ENCODE measurements at places on chromosomes 6 and 20.

GRCh38 chr6:149044528-149044927 is 273.0 kb upstream of the TAB2 start:
- no peak for DNase-seq

DNA sequence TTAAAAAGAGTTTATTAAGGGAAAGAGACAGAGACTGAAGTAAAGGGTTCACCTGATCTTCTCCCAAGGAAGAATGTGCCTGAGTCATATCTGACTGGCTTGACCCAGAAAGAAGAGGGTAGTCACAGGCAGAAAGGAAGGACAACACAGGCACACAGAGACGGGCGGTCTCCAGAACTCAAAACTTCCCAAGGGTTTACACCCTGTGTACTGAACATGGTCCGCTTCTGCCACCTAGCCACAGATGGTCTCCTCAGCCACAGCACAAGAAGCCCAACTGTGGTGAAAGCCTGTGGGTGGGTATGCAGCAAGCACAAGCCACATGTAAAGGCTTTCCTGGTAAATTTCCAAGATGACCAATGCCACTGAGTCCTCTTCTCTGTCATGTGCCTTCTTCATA is 17.2 kb downstream of the UNC5CL start:
- DNase-seq: no peak

- DNase-seq: no peak
Observed at GRCh38 chr20:15564981-15565380, 1008.3 kb downstream of the KIF16B start.

DNA sequence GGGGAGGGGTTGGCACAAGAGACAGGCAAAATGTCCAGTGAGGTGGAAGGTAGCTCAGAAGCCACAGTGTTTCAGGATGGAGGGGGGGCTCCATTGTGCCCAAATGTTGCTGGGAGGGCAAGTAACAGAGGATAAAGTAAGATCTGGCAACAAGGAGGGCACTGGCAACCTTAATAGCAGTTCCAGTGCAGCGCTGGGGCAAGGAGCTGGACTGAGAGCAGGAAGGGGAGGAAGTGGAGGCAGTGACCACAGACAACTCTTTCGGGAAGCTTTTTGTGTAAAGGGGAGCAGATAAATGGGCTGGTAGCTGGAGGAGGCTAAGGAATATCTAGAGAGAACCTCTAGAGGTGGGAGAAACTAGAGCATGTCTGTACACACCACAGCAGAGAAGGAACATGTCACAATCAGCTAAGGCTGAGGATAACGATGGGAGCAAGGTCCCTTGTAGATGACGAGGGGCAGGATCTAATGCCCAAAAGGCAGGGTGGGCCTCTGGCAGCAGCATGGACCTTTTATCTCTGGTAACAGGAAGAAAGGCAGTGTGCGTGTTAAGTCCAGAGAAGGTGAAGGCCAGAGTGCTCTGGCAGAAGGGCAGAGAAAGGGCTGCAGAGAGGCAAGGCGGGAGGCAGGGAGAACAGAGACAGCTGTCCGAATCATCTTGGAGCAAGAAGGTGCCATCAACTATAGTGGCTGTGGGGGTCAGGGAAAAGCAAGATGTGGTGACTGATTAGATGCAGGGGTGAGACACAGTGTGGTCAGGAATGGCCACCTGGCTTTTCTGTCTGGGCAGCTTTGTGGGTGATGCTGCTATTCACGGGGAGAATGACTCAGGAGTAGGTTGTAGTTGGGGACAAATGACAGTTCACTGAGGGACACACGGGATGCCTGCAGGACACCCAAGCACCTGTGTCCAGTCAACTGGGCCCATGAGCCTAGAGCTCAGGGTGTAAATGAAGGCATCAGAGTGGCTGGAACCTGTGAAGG is 17.4 kb downstream of the TMEM242 start:
- no peak for DNase-seq

DNA sequence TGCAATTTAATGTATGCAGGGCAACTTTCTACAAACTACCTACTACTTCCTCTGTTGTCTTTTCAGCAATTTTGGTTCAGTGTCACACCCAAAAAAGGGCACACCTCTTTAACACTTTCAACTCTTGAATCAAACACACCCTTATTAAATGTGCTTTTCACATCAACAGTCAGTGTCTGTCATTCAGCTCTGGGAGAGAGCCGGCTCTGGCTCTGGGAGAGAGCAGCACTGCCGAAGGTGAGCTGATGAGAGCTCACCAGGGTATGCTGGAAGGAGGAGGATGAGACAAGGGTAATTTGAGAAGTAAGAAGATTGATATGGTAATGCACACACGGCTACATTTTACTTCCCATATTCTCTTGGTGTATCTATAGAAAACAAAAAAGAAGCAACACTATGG is 134.3 kb downstream of the RTN4IP1 start:
- no peak for DNase-seq

DNA sequence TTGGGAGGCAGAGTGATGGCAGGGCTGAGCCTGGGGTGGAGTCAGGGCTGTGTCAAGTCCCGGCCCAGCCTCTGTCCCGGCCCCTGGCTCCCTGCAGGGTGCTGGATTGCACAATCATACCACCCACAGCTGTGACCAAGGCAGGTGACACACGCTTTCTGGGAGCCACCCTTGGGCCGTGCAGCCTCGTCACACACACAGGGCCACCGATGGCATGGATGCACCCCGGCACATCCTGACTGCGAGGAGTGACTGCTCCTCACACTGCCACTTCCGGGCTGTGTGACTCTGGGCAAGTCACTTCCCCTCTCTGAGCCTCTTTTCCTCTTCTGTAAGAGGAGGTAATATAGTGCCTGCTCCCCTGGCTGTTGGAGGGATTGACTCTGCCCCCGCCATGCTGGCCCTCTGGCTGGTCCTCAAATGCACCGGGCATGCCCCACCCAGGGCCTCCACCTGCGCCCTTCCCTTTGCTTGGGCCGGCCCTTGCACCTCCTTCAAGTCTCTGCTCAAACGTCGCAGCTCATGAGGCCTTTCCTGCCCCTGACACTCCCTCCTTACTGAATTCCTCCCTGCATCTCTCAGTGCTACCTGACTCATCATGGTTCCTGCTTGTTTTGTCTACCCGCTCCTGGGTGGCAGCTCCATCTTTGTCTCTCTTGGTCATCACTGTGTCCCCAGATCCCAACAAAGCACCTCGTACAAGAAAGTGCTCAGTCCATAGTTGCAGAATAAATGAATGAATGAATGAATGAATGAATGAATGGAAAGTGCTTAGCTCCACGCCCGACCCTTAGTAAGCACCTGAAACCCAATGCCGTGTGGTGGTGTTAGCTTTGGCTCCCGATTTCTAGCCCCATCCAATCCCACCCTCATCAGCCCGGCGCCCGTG is 93.5 kb downstream of the CEBPB start:
- peak; percentile 57 for DNase-seq

DNA sequence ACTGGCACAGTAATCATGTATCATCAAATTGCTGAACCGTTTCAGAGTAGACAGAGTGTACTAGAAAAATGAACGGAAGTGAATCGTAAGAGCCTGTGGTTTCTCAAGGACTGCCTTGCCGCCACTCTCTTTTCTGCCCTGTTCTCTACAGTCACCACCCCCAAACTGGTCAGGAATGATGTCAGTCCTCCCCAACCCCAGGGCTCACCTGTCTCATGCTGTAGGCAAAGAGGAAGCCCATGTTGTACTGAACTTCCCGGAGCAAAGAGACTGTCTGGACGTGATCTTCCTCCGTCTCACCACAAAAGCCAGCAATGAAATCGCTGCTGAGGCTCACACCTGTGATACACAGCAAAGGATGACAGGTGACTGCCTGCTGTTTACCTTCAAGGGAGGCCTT is 31.0 kb downstream of the CDK5RAP1 start:
- peak; percentile 22 for DNase-seq
